Colonic mucosa (tissue), 4 donors: ENCODE measurements at places on chromosomes 2 and 18. TPM values are rescaled to one million over a fixed set of nuclear protein-coding genes. Genes with fewer than 3 reads are reported as not detected.

DNA sequence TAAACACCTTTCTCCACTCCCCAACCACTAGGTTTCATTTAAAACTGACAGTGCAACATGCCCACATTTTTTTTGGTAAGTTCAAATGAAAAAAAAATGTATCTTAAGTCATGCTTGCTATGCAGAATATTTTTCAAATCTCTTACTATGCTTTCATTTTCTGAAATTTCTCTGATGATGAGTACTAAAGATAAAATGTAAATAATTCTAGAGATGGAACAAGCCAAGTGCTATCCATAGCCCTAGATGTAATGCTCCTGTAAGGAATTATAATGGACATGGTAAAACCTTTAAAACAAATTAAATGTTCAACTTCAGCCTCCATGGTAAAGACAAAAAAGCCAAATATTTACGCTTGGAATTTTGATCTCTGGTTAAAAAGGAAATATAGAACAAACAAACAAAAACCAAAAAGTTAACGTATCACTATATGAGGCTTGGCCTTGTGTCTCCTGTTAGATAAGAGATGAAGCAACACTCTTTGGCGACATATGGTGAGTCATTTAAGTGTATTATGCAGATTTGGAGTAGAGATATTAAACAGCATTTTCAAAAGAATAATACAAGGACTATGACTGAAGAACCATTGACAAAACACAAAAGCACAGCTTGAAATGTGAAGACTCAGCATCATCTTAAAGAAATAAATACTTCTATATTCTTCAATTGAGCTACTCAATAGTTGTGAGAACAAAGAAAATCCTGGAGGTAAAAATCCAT lies 392.0 kb upstream of the LYPD1 start:
- no peak for DNase-seq
- no peaks in the 10 kb centered on the region for H3K4me1 ChIP-seq
- no peak overlapping the region for H3K4me3 ChIP-seq
- no peaks in the 10 kb centered on the region for H3K27me3 ChIP-seq
- no peak overlapping the region for H3K27ac ChIP-seq

GRCh38 chr2:134926231-134926931 lies 7.8 kb downstream of the CCNT2 start:
- DNase-seq, result no peak
- no peaks in the 10 kb centered on the region for H3K27me3 ChIP-seq
- H3K36me3 ChIP-seq, result no peaks in the 10 kb centered on the region
- H3K4me1 ChIP-seq, result peaks cover 3% of the 10 kb centered on the region
- H3K27ac ChIP-seq, result no peak overlapping the region

DNA sequence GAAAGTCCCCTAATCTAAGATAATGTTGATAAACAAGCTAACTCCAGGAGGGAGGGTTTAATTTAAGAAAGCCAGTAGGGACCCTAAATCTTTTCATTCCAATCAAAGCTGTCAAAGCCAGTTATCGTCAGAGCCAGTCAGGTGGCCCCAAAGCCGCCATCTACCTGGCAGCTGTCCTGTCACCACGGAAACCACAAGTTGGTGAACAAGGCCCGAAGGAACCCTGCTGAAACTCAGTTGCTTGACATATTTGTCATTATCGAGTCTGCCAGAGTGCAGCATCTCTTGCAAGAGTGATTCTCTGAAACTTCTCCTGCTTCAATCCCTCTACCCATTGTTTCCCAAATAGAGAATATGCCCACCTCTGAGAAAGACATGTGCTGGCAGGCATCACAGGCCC lies 30.8 kb upstream of the POLE4 start:
- no peak overlapping the region for H3K4me3 ChIP-seq
- no peaks in the 10 kb centered on the region for H3K4me1 ChIP-seq

DNA sequence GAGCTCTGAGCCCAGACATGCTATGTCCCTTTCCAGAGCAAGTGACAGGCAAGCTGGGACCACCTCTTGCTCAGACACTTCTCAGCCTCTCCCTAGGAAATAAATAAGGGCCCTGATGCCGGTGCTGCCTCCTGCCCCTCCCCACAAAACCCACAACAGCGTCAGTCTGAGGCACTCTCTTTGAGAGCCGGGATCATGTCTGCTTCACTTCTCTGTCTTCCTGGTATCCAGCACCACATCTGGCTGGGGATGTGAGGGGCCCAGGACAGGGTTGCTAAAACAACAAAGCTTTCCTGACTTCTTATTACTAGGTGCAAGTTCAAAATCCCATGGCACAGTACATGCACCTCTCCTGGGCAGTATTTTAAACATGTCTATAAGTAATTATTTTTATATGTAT lies 103.9 kb upstream of the GLI2 start:
- H3K4me1 ChIP-seq, result no peaks in the 10 kb centered on the region
- H3K4me3 ChIP-seq, result no peak overlapping the region
- H3K27me3 ChIP-seq, result no peaks in the 10 kb centered on the region
- no peak for DNase-seq

DNA sequence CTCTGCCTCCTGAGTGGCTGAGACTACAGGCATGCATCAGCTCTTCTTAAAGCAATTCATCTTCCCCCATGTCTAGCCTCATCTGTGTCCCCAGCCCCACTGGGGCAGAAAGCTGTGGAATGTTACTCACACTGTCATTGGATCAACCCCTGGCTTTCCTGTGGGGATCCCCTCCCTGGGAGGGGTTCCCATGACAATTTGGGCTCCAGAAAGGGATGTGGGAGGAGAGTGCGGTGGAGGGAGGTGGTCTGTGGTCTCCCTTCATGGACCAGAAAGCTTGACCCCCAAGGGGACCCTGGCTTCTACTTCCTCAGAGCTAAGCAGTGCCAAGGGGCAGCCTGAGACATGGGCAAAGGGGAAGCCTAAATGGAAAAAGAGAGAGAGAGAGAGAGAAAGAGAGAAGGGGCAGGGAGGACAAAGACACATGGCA lies 1.3 kb downstream of the NGEF start:
- H3K27me3 ChIP-seq, result no peaks in the 10 kb centered on the region
- peak overlapping the region; percentile 85 for H3K27ac ChIP-seq
- H3K4me3 ChIP-seq, result peak overlapping the region; percentile 18
- no peak for DNase-seq

- no peak overlapping the region for H3K27ac ChIP-seq
- no peak for DNase-seq
- no peaks in the 10 kb centered on the region for H3K4me1 ChIP-seq
- no peaks in the 10 kb centered on the region for H3K36me3 ChIP-seq
Measured at GRCh38 chr2:207775473-207775872, 5.8 kb upstream of the FZD5 start.

- no peaks in the 10 kb centered on the region for H3K4me1 ChIP-seq
- no peak overlapping the region for H3K4me3 ChIP-seq
- DNase-seq, result peak; percentile 28
- no peaks in the 10 kb centered on the region for H3K27me3 ChIP-seq
- no peaks in the 10 kb centered on the region for H3K36me3 ChIP-seq
- H3K27ac ChIP-seq, result no peak overlapping the region
Measured at GRCh38 chr2:62578803-62579640, 73.0 kb upstream of the TMEM17 start.

GRCh38 chr2:217364224-217364623 lies 504.4 kb upstream of the TNP1 start:
- no peak for DNase-seq
- no peak overlapping the region for H3K4me3 ChIP-seq
- H3K27ac ChIP-seq, result no peak overlapping the region
- H3K36me3 ChIP-seq, result no peaks in the 10 kb centered on the region

GRCh38 chr18:32846896-32847295 lies 74.1 kb upstream of the KLHL14 start:
- H3K27me3 ChIP-seq, result no peaks in the 10 kb centered on the region
- H3K4me1 ChIP-seq, result no peaks in the 10 kb centered on the region
- no peak for DNase-seq
- no peaks in the 10 kb centered on the region for H3K36me3 ChIP-seq

GRCh38 chr2:21280793-21281192 lies 157.0 kb downstream of the TDRD15 start:
- H3K4me3 ChIP-seq, result no peak overlapping the region
- peaks cover 4% of the 10 kb centered on the region for H3K27me3 ChIP-seq
- DNase-seq, result no peak
- no peaks in the 10 kb centered on the region for H3K4me1 ChIP-seq

- H3K4me3 ChIP-seq, result no peak overlapping the region
- H3K4me1 ChIP-seq, result no peaks in the 10 kb centered on the region
- DNase-seq, result no peak
- no peaks in the 10 kb centered on the region for H3K36me3 ChIP-seq
- H3K27ac ChIP-seq, result no peak overlapping the region
Measured at GRCh38 chr2:71736091-71736861, 282.9 kb downstream of the DYSF start.

GRCh38 chr2:63506320-63506719 lies 82.0 kb downstream of the WDPCP start:
- DNase-seq, result no peak
- H3K4me3 ChIP-seq, result no peak overlapping the region
- no peaks in the 10 kb centered on the region for H3K27me3 ChIP-seq
- no peaks in the 10 kb centered on the region for H3K36me3 ChIP-seq
- no peak overlapping the region for H3K27ac ChIP-seq

GRCh38 chr2:181306785-181307184 lies 150.4 kb upstream of the ITGA4 start:
- H3K27ac ChIP-seq, result peak overlapping the region; percentile 61
- H3K4me1 ChIP-seq, result no peaks in the 10 kb centered on the region

GRCh38 chr2:54084600-54084999 lies 30.8 kb upstream of the ACYP2 start:
- no peaks in the 10 kb centered on the region for H3K27me3 ChIP-seq
- no peak overlapping the region for H3K27ac ChIP-seq
- H3K36me3 ChIP-seq, result no peaks in the 10 kb centered on the region
- DNase-seq, result no peak

- no peak for DNase-seq
- no peaks in the 10 kb centered on the region for H3K36me3 ChIP-seq
- no peak overlapping the region for H3K27ac ChIP-seq
- no peaks in the 10 kb centered on the region for H3K4me1 ChIP-seq
- no peak overlapping the region for H3K4me3 ChIP-seq
Measured at GRCh38 chr2:143732076-143732475, 602.9 kb downstream of the ARHGAP15 start.

- H3K4me1 ChIP-seq, result no peaks in the 10 kb centered on the region
- H3K27ac ChIP-seq, result no peak overlapping the region
- no peaks in the 10 kb centered on the region for H3K36me3 ChIP-seq
- DNase-seq, result no peak
Measured at GRCh38 chr18:54991981-54992380, 32.7 kb upstream of the CCDC68 start.

GRCh38 chr18:1564793-1565192 lies 660.1 kb downstream of the ADCYAP1 start:
- H3K4me1 ChIP-seq, result no peaks in the 10 kb centered on the region
- no peaks in the 10 kb centered on the region for H3K36me3 ChIP-seq
- DNase-seq, result no peak
- H3K27me3 ChIP-seq, result no peaks in the 10 kb centered on the region

- H3K27me3 ChIP-seq, result no peaks in the 10 kb centered on the region
- peaks cover 5% of the 10 kb centered on the region for H3K4me1 ChIP-seq
- H3K4me3 ChIP-seq, result no peak overlapping the region
- no peak for DNase-seq
Measured at GRCh38 chr2:108585436-108585835, 51.2 kb downstream of the LIMS1 start.

GRCh38 chr2:236045251-236046235 lies 122.6 kb downstream of the GBX2 start:
- no peak overlapping the region for H3K27ac ChIP-seq
- no peaks in the 10 kb centered on the region for H3K4me1 ChIP-seq

DNA sequence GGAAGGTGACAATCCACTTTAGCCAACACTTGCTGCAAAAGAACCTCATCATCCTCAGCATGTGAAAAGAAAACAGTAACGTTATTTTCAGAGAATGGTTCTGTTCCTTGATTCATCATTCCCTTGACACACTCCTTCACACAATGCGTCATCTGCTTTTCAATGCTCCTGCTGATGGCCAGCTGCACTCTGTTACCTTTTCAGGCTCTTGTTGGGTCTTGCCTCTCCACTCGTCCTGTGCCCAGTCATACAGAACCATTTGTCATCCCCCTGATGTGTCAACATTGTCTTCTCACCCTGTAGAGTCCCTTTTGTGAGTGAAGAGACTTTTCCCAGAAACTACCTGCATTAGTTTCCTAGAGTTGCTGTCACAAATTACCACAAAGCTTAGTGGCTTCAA lies 12.2 kb upstream of the DTNA start:
- no peak for DNase-seq
- no peak overlapping the region for H3K4me3 ChIP-seq
- H3K27ac ChIP-seq, result no peak overlapping the region
- no peaks in the 10 kb centered on the region for H3K4me1 ChIP-seq
- no peaks in the 10 kb centered on the region for H3K27me3 ChIP-seq

DNA sequence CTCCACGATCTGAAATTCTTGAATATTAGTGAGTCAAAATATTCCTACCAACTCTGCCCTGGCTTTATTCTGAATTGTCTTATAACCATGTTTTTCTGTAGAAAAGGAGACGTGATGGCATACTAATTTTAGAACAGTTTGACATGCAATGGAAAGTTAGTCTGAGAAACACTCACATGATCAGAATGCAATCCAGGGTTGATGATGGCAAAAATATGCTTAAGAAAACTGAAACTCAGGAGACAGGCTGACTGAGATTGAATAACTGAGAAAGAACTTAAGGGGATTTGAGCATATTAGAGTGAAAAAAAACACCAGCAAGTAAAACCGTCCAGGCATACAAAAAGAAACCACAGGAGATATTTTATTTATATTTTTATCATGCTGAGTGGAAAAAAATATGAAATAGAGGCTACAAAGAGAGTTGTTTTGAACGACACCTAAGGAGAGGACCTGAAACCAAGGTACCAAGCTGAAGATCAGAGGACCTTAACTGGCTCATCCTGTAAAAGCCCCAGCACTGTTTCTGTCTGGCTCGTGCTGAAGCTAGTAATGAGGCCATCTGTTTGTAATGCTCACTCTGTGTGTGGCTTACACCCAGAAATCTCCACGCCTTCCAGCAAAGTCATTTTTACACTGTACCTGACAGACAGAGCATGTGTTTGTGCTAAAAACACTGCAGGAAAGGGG lies 437.2 kb upstream of the PKDCC start:
- H3K27ac ChIP-seq, result no peak overlapping the region
- DNase-seq, result no peak
- H3K4me1 ChIP-seq, result no peaks in the 10 kb centered on the region
- H3K36me3 ChIP-seq, result no peaks in the 10 kb centered on the region
- H3K27me3 ChIP-seq, result no peaks in the 10 kb centered on the region
- H3K4me3 ChIP-seq, result no peak overlapping the region

DNA sequence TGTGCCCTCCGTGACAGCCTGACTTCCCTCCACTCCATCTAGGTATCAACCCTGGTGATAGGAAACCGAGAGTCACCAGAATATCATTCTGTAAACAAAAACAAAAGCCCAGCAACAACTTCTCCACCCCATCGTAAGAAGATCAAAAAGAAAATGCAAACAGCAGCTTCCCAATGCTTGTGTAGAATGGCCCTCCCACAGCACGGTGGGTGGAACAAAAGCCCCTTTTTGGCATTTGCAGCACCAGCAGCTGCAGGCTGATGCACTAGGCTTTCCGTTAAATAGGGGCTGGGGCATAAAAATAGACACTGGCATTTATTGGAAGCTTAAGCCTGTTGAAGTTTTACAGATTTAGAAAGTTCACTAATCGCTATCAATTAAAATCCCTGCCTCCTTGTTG lies 513.0 kb downstream of the GALR1 start:
- no peak for DNase-seq
- no peak overlapping the region for H3K4me3 ChIP-seq
- no peaks in the 10 kb centered on the region for H3K27me3 ChIP-seq
- no peaks in the 10 kb centered on the region for H3K4me1 ChIP-seq
- no peak overlapping the region for H3K27ac ChIP-seq

ATF2 gene
- total RNA-seq, result 46.4 TPM

FSHR gene
- total RNA-seq, result not detected

RRM2 gene
- 54.3 TPM for total RNA-seq

ZNF236 gene
- total RNA-seq, result 16.9 TPM

HTR2B gene
- not detected for total RNA-seq

SPP2 gene
- total RNA-seq, result not detected

ALKAL2 gene
- 0.72 TPM for total RNA-seq

EFHD1 gene
- total RNA-seq, result 1.4 TPM

CCDC85A gene
- 0.40 TPM for total RNA-seq

LAMA1 gene
- 7.7 TPM for total RNA-seq

ICOS gene
- 0.32 TPM for total RNA-seq
